ENCODE measurements at places on chromosomes 2 and 18.

GRCh38 chr18:51077217-51077616 is 47.2 kb downstream of the SMAD4 start:
- DNase-seq, result no peak

- DNase-seq, result no peak
Observed at GRCh38 chr2:240248721-240249422, 108.4 kb upstream of the OTOS start.

DNA sequence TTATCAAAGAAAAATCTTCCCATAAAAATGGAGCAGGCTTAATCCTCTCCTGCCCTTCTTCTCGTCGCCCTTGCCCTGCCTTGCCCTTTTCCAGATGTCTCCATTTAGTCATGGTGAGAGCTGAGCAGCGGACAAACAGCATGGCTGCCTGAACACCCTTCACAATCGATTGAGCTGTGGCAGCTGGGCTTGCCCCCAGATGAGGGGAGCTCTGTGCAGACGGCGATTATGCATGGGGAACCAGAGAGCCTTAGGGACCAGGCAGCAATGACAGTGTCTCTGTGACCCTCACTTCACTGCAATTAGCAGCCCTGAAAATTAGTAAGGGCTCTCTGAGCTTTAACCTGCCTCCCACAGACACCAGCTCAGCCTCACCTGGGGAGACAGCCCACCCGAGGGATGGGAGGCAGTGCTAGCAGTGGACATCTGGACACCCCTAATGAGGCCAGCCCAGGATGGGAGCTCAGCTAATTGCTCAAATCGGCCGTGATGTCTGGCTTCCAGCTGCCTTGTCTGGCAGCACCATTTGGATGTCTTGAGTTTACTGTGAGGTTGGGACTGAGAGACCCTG is 365.7 kb downstream of the TNS1 start:
- DNase-seq, result no peak

DNA sequence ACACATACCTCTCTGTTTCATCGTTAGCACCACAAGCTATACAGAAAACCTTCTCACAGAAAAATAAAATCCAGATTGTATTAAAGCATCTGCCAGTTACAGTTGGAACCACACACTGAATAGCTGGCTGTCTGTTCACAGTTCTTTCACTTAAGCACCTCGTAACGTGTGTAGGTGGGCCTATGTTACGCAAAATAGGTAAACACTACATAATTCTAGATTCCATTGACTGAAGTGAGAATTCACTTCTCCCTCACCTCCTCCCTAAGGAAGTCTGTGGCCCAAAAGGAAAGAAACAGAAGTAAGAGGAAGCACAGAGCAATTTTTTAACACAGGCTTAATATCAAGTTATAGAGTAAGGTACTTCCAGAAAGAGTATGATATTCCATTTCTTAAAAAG is 24.9 kb downstream of the PELI1 start:
- no peak for DNase-seq

GRCh38 chr2:49146401-49146800 is 7.9 kb downstream of the FSHR start:
- DNase-seq, result no peak

DNA sequence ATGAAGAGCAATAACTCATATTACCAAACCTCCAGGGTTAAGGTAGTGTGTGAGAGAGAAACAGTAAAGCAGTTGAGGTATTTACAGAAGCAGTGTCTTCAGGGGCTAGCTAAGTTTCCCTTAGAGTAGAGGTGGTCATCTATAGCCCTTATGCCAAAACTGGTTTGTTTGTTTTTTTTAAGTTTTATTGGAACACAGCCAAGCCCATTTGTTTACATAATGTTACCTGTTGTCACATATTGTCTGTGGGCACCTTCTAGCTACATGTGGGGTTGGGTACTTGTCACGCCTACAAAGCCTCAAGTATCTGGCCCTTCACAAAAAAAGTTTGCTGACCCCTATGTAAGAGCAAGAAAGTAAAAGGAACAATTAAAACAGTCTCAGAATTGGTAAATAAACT is 39.4 kb downstream of the ACTR2 start:
- DNase-seq, result no peak

GRCh38 chr2:204441316-204441715 is 104.0 kb upstream of the PARD3B start:
- no peak for DNase-seq

- no peak for DNase-seq
Observed at GRCh38 chr18:14936313-14936712, 188.3 kb downstream of the ANKRD30B start.

- DNase-seq, result no peak
Observed at GRCh38 chr2:59322005-59322404, 1080.9 kb upstream of the FANCL start.

GRCh38 chr2:62304429-62305417 is 108.8 kb downstream of the B3GNT2 start:
- peak; percentile 36 for DNase-seq

GRCh38 chr2:40434731-40435271 is 17.1 kb downstream of the SLC8A1 start:
- no peak for DNase-seq

DNA sequence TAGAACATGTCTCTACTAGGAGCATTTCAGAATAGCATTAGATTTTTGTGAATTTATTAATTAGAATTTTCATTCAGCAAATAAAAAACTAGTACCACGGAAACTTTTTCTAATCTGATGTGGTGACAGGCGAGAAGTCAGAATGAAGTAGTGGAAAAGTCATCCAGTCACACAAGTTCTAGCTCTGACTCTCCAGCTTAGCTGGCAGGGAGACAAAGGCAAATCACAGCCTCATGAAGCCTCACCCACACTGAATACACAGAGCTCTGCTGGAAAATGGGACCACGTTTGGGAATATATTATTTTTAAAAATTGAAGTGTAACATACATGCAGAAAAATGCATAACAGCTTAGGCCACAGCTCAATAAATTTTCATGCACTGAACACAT is 86.1 kb downstream of the L3MBTL4 start:
- no peak for DNase-seq

DNA sequence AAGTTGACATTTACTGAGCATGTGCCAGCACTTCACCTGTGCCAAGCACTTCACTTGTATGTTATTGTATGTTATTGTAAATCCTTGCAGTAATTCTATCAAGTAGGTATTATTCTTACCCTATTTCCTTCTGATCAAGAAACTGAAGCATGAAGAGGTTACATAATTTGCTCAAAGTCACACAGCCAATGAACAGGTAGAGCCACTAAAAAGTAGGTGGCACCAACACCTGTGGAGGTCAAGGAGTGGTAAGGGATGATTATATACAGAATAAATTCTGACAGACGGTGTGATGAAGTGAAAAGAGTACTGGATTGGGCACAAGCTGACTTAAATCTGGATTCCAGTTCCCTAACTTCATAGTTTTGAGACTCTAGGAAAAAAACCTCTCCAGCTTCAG is 71.0 kb downstream of the SPIRE1 start:
- DNase-seq, result no peak

DNA sequence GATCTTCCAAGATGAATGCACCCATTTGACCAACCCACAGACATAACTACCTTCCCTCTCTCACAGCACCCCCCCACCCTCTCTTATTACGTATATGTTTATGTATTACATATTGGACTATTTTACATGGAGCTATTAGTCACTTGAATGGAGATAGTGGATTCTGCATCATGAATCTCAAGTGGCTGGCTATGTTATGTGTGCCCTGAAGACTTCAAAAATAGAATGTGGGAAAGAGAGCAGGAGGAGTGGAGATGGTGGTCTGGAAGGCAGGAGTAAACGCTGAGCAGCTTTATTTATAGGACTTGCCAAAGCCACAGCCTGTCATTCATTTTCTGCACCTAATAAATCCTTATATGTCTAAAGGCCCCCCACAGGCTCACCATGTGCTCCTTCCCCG is 4.9 kb downstream of the ANTXR1 start:
- no peak for DNase-seq

GRCh38 chr2:71524476-71524875 is 71.1 kb downstream of the DYSF start:
- no peak for DNase-seq

GRCh38 chr2:173963323-173963816 is 1.8 kb downstream of the SP3 start:
- peak; percentile 51 for DNase-seq

DNA sequence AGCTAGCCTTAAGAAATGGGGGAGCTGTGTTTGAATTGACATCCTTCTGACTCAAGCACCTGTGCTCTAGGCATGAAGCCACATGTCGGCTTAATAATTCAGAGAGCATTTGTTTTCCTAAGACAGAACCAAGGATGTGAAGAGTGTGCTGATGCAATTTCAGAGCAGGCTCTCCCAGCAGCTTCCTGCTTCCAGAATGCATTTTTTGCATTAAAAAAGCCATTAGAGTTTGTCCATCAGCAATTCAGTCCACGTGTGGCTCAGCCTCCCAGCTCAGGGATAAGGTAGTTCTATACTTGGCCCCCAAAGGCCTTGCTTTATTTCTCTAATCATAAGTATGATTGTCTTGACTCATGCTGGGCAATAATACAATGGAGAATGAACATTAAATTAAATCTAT is 37.7 kb downstream of the DOCK10 start:
- DNase-seq, result no peak

DNA sequence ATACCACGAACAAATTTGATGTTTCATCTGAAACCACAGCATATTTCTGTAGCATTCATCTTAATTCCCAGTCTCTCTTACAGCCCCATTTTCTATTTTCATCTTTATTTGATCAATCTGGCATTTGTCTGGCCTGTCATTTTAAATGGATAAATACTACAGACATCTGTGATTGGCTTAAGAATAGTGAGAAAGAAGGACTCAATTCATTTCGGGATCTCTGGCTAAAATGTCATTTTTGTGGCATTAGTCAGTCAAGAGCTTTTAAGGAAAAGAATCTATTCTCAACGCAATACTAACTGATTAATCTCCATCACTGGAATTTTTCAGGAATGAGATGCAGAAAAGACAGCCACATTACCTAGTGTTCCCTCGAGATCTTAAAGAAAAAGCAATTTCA is 585.9 kb downstream of the IRS1 start:
- DNase-seq, result no peak

DNA sequence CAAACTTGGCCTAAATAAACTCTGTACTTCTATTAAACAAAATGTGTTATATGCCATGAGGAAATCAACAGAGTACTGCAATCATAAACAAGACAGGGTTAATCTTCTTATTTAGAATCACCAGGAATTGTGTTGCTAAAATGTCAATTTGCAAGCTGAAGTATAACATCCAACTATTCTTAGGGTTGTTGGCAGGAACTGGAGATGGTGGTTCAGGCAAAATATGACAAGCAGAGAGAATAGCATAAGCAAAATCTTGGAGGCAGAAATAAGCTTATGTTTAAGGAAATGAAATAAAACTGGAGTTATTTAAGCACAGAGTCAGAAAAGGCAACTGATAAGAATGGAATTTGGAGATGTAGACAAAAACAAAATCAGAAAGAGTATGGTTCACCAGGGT is 463.8 kb upstream of the SLC8A1 start:
- no peak for DNase-seq

DNA sequence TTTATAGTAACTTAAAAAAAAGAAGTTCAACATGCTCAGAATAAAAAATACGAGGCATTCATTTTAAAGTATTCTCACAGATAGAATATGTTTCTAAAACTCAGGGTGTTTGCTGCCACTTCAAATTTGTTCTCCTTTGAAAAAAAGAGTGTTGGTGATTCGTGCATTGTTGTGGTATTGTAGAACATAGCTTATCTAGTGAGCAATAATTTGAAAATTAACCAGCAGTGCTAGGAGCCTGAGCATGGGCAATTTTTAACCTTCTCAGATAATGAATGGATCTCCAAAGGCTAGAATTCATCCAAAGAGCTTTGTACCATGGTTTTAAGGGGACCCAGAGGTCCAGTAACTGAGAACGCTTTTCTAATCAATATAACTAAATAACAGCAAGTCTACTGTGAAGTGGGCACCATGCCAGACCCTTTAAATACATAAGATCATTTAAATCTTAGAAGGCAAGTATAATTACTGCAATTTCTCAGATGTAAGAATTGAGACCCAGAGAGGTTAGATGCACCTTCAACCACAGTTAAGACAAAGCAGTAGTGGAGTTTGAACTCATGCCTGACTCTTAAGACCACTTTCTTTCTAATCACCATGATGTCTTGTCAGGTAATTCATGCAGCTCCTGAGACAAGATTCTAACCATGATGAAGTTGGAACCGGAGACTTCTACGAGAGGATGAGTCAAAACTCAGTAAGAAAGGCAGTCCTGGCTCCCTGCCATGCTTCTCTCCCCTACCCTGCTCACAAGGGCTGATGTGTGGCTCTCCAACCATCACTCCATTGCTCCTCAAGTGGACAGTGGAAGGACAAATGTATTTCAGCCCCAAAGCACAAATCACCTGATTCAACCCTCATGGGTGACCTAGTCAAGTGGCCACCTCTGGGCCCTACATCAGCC is 3.4 kb downstream of the CYRIA start:
- DNase-seq, result no peak

DNA sequence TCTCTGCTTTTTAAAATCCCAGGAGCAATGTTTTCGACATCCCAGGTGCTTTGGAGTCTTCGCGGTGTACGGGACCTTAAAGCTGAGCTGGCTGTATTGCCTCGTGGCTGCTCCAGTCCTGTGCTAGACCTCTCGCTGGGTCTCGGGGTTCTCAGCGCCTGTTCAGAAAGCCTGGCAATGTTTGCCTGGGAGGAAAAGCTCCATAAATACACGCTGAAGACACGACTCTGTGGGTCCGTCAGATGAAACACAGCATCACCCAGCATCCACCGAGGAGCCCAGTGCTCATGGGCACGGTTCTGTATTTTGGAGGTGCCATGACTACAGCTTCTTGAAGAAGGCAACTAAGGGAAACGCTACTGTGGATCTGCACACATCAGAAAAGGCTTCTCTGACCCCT is 21.6 kb downstream of the MBP start:
- DNase-seq, result no peak

DNA sequence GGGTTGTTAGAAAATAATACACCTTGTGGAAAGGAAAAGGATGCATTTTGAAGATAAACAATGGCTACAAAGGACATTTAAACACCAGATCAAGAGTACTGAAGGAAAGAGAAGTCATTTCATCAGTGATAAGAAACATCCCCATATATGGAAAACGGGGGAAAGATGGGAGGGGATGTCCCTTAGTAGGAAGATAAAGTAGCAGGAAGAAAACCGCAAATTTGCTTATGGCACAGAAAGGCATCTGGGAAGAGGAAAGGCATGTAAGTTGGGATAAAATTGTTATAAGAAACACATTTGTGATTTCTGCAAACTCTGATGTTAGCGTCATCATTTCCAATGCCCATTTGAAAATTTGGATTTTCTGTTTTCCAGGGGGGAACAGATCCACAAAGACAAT is 10.5 kb upstream of the LYPD1 start:
- DNase-seq, result no peak

DNA sequence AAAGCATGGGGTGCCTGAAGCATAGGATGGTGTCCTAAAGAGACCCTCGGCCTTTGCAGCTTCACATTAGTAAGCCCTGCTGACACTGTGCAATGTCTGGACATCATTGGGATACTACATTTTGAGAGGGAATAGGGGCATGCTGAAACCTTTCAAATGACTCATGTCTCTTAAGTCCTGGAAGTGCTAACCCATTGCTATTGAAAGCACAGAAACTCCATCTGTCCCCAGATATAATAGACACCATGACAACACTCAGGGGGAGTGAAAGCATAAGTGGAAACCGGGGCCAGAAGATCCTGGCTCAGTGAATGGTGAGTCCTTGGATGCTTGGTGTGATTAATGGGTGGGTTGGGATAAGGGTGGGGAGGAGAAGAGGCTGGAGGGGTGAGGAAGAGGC is 595.5 kb upstream of the ID2 start:
- no peak for DNase-seq
